Naive B cell (primary cell): ENCODE measurements at places on chromosomes 16 and 17. TPM values are rescaled to one million over a fixed set of nuclear protein-coding genes. Genes with fewer than 3 reads are reported as not detected.

The SLC38A7 gene
- polyA plus RNA-seq, result 2.5 TPM

The MYADML2 gene
- polyA plus RNA-seq, result not detected

The TRPV3 gene
- polyA plus RNA-seq, result 0.21 TPM

The PERCC1 gene
- not detected for polyA plus RNA-seq

The ACAP1 gene
- 141 TPM for polyA plus RNA-seq

The SP6 gene
- polyA plus RNA-seq, result not detected

The EME1 gene
- not detected for polyA plus RNA-seq

The SEZ6L2 gene
- not detected for polyA plus RNA-seq

The CBX2 gene
- polyA plus RNA-seq, result 0.09 TPM

The CIITA gene
- 259 TPM for polyA plus RNA-seq

The SLC12A4 gene
- polyA plus RNA-seq, result 5.4 TPM

The IL17C gene
- 0.97 TPM for polyA plus RNA-seq

The POLR2C gene
- polyA plus RNA-seq, result 48.7 TPM

The ICAM2 gene
- polyA plus RNA-seq, result 274 TPM

The SOST gene
- polyA plus RNA-seq, result not detected

The KRT39 gene
- not detected for polyA plus RNA-seq

The UTP18 gene
- polyA plus RNA-seq, result 70.4 TPM

The C17orf50 gene
- polyA plus RNA-seq, result not detected

The P2RX5 gene
- polyA plus RNA-seq, result 457 TPM

The HOXB7 gene
- polyA plus RNA-seq, result 0.58 TPM

The CES1 gene
- polyA plus RNA-seq, result not detected
